NCI-H1105 (cell line): ENCODE measurements at places on chromosomes 7 and 10.

DNA sequence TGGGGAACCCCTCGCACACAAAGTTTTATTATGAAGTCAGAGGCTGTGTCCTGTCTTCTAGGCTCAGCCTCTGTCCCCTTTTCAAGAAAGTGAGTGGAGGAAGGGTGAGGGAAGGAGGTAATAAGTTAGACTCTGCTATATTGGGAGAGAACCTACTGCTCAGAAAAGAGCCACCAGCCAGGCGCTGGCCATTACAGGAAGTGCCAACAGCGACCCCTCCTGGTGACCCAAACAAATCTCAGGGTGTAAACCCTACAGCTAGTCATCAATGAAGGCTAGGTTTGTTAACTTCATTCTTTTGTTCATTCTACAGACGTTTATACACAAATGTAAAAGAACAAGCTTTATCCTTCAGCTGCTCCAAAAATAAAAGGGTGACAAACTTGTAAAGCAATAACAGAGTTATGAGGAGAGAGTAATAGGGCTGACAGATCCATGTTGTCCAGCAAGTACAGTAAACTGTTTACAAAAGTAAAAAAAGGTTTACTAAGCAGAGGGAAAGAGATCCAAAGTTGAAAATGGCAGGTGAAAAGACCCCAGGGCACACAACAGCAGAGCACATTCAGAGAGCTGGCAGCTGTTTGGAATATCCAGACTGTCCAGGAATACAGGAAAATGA, 82.7 kb downstream of the FAM204A start:
- peak; percentile 2 for DNase-seq

DNA sequence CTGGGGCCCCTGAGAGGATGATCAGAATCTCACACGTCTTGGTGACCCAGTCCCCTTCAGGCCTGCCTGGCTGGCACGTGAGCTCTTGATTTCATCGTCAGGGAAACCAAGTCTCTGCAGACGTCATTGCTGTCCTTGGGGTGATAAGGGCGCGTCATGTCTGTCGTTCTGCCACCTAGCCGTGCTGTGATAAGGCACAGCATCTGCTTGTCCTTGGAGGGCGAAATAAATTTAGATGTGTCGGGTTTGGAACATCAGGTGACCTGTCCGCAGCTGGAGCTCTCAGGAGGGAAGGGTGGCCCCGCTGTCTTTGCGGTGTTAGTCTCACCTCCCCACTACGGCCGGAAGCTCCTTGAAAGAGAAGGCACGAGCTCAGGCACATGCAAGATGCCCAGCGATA, 129.2 kb downstream of the GRK5 start:
- DNase-seq: no peak

DNA sequence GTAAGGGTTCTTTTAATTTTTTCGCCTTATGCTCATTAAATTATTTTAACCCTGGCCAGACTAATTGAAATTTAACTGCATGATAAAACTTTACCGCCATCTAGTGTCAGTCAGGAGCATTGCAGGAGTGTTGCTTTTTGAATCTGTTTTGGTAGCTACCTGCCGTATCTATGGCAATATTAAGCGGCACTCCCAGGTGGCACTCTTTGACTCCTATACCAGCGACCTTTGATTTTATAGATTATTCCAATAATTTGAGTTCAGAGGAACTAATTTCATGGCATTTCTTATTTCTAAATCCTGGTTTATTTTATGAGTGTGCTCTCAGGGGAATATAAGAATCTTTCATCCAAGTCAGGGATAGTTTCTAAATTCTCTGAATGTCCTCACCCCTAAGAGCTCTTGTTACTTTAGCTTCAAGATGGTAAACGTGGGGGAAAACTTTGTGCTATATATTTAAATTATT, 198.9 kb downstream of the REEP3 start:
- peak; percentile 39 for DNase-seq

- DNase-seq: no peak
These were observed 157.9 kb downstream of the GFRA1 start for GRCh38 chr10:116115036-116115641.

DNA sequence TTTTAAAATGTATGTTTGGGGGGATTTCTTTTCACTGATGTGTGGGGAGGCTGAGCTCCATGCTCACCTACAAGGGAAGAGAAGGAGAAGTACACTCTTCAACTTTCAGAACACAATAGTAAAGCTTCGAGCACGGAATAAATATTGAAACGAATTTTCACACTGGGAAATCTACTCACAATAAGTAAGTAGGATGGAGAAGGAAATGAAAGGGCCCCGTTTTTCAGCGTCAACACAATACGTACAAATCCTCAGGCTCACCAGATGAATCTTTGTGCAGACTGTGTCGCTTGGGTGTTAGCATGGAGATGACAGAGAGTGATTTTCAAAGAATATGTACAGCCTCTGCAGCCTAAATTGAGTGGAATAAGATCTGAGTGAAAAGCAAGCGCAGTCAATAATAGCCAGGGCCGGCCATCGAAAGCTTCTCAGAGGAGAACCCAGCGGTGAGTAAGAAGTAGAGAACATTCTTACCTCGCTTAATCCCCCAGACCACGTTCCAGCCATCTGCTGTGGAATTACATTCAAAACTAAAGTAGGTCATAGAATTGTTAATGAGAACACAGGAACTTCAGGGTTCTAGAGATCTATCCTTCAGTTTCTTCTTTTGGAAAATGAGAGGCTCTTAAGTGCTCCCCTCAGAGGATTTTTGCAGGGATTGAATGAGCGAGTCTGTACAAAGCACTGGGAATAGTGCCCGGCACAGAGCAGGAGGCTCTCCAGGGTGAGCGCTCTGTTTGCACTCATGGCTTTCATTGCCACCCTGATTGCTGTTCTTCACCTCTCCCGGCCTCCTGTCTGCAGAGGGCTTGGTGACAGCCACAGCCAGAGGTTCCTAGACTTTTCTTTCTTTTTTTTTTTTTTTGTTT, 292.8 kb downstream of the SFMBT2 start:
- DNase-seq: no peak

- no peak for DNase-seq
These were observed 44.1 kb upstream of the DMTF1 start for GRCh38 chr7:87107949-87108776.

- no peak for DNase-seq
These were observed 175.1 kb downstream of the NEURL1 start for GRCh38 chr10:103668351-103669242.
